ENCODE measurements at places on chromosomes 16 and 17. TPM values are rescaled to one million over a fixed set of nuclear protein-coding genes. Genes with fewer than 3 reads are reported as not detected.

Gene CKLF
- total RNA-seq: 121 TPM

Gene PLCD3
- 8.2 TPM for total RNA-seq

Gene CX3CL1
- total RNA-seq: 0.69 TPM

Gene SYT17
- 10.6 TPM for total RNA-seq

Gene PNMT
- total RNA-seq: not detected

Gene ABCA6
- total RNA-seq: not detected

Gene TEKT5
- total RNA-seq: not detected

Gene LPO
- total RNA-seq: not detected

Gene HYDIN
- 0.18 TPM for total RNA-seq

Gene KRT25
- not detected for total RNA-seq

Gene CNTD1
- total RNA-seq: 0.10 TPM

Gene G6PC1
- not detected for total RNA-seq

Gene MYH8
- total RNA-seq: 0.18 TPM

Gene HP
- not detected for total RNA-seq

Gene SOST
- total RNA-seq: not detected

Gene SNX20
- total RNA-seq: not detected

Gene METRN
- 77.6 TPM for total RNA-seq

Gene PMP22
- 7.2 TPM for total RNA-seq

Gene CSH1
- total RNA-seq: not detected

Gene CRYBA1
- total RNA-seq: not detected

Gene CETP
- not detected for total RNA-seq

Gene HS3ST3A1
- total RNA-seq: 22.2 TPM

Gene TMIGD1
- total RNA-seq: not detected

Gene KRTAP2-3
- total RNA-seq: not detected

Data from SJCRH30 (cell line).